ENCODE measurements at places on chromosomes 13 and 19.
A peak's percentile ranks its signal among the peaks of the same experiment; 100 is the strongest.

- no peak for DNase-seq
These were observed 238.7 kb downstream of the EFNB2 start for GRCh38 chr13:106296723-106297122.

DNA sequence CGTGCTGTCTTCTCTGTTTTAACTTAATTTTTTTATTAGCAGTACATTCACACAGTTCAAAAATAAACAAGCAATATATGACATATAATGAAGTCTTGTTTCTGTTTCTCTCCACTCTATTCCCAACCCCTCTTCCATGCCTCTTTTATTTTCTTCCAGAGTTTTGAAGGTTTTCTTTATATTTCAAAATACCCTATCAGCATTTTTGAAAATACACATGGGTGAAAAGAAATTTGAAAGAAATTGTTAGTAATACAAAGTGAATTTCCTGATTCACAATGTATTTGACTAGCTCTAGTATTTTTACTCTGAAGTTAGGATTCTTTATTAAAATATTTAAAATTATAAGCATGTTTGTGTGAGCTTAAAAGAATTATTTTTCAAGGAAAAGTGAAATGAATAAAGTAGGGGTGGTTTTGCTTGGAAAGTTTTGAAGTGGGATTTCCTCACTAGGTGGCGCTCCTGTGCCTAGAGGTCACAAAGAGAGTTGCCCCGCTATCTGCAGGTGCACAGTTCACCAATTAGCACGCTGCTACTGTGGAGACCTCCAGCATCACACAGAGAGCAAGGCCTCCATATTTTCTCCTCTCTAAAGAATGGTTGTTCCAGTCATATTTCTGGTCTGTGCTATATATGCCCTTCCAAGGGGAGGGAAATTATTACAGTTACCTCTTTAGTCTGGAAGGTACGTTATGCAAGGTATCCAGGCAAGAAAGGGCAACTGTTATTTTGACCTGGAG is 37.6 kb downstream of the SOX21 start:
- peak; percentile 77 for DNase-seq

DNA sequence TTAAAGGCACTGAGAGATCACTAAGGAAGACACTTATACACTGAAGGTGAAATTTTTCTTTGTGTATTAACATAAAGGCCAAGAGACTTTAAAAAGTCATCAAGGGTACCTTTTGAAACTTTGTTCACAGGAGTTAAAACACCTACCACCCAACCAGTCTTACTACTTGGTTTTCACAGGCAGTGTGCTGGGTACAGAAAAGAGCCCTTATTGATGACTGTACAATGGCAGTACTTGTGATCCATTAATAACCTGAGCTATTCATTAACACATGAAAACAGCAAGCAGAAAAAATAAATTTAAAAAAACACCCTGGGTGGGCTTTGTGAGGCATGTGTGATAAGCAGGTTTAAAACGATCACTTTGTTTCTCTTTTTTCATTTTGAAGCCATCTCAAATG is 148.9 kb downstream of the TBC1D4 start:
- DNase-seq = no peak

DNA sequence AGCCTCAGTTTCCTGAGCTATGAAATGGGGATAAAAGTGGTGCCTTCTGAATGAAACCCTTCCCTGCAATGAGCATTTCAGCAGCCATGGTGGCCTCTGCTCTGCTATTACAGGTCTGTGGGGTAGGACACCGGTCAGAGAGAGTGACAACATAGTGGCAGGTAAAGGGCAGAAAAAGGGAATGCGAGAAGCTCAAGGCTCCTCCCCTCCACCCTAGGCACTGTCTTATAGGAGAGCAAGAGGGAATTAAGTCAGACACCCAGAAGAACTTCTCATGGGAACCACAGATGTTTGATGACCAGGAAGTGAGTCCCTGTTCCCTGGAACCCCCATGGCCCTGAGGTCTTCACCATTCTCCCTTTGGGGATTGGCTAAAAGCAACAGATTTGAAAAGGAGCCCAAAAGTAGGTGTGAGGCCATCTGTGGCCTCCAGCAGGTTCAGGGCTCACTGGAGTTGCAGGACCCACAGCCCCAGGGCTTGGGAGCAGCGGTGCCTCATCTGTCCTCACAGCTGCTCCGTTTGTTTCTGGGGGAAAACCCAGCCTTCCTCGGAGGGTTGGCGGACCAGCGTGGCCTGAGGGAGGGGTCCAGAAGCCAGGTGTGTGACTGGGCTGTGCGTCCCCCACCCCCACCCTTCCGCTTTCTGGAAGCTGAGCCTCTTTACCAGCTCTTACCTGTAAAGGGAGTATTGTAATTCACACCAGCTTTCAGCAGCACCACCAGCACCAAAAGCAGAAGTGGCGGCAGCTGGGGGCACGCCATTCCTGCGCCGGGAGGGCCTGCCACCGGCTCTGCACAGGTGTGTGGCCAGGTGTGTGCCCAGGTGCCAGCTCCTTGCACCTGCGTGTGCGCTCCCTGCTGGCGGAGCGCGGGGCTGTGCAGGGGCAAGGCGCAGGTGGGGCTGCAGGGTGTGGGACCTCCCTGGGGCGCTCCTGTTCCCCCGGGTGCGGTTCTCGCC is 19.4 kb downstream of the IQCN start:
- DNase-seq = no peak

DNA sequence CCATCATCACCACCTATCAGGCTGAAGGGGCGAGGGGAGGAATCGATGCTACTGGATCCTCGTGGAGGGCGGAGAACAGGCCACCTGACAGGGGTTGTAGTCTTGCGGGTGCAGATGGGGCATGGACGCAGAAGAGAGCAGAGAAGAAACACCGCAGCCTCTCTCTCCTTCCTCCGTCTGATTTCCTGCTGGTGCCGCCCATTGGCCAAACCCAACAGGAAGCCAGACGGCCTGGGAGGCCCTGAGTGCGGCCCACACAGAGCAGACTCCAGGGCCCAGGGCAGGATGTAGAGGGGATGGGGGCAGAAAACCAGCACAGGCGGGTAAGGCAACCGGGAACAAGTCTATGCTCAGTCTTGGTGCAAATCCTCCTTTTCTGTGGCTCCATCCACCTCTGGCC is 15.4 kb downstream of the CEBPA start:
- DNase-seq = no peak

- DNase-seq = peak; percentile 75
These were observed 2.1 kb upstream of the FGF9 start for GRCh38 chr13:21668732-21669275.

DNA sequence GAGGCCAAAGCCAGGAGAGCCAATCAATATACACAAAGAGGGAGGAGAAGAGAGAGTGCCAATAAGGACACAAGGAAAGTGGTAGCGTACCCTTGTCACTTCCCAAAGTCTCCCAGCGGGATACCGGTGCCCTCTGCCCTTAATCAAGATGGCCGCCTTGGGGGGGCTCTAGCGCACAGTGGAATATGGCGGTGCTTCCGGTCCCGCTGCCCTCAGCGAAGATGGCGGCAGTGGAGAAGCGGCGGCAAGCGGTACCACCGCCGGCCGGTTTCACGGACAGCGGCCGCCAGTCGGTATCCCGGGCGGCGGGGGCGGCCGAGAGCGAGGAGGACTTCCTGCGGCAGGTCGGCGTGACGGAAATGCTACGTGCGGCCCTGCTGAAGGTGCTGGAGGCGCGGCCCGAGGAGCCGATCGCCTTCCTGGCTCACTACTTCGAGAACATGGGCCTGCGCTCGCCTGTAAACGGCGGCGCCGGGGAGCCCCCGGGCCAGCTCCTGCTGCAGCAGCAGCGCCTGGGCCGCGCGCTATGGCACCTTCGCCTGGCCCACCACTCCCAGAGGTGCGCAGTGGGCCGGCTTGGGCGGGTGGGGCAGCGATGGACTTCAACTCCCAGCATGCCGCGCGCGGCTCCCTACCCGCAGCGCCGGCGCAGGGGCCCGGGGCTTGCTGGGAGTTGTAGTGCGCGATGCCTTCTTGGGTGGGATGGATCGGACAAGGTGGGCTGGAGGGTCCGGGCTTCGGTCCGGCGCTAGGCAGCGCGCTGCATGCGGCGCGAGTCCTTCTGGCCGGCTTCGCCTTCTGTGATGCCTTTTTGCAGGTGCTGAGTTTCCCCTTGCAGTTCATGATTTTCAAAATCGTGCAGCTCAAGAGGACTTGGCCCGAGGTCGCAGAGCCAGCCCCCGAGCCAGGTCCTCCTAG is at the start of gene TPGS1:
TSS of gene TPGS1 (plus strand) at position 212 of the 918 bp plus-strand sequence. CDS start at position 222, 10 bp downstream.
- peak; percentile 100 for DNase-seq

DNA sequence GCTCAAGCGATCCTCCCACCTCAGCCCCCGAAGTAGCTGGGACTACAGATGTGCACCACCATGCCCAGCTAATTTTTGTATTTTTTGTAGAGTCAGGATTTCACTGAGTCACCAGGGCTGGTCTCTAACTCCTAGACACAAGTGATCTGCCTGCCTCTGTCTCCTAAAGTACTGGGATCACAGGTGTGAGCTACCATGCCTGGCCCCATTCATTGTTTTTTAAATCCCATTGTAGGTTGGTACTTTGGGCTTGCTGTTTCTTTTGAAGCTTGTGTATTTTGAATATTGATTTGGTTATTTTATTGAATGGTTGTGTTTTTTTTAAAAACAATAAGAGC is 26.7 kb downstream of the ZMYM2 start:
- DNase-seq = no peak

DNA sequence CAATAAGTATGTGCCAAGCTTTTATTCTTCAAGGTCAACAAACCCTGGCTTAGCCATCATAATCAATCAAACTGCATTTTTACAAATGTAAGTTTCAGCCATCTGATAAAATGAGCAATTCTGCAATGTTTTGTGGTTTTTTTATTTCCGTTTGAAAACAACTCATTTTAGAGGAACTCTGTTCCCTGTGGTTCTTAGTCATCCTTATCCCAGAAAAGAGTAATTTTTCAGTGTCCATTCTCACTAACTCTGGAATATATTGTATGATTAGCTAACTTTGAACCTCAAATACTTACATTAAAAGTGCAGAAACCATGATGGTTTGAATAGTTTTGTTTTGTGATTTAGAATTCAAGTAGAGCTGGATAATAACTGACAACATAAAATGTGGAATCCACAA is 87.6 kb downstream of the IRS2 start:
- no peak for DNase-seq

Measured in eye (tissue), 1 donor.